Activated T-cell treated with anti-CD3 and anti-CD28 coated beads for 24 hours (primary cell): ENCODE measurements at places on chromosomes 5 and 9.

GRCh38 chr9:137127301-137128157 is 11.4 kb upstream of the GRIN1 start:
- DNase-seq = no peak

GRCh38 chr9:74025402-74025925 is 471.7 kb upstream of the RORB start:
- DNase-seq = no peak

- DNase-seq = no peak
These were observed 72.7 kb downstream of the C9orf57 start for GRCh38 chr9:71987471-71988371.

GRCh38 chr9:92763721-92764380 is 782 bp downstream of the BICD2 start:
- no peak for DNase-seq

DNA sequence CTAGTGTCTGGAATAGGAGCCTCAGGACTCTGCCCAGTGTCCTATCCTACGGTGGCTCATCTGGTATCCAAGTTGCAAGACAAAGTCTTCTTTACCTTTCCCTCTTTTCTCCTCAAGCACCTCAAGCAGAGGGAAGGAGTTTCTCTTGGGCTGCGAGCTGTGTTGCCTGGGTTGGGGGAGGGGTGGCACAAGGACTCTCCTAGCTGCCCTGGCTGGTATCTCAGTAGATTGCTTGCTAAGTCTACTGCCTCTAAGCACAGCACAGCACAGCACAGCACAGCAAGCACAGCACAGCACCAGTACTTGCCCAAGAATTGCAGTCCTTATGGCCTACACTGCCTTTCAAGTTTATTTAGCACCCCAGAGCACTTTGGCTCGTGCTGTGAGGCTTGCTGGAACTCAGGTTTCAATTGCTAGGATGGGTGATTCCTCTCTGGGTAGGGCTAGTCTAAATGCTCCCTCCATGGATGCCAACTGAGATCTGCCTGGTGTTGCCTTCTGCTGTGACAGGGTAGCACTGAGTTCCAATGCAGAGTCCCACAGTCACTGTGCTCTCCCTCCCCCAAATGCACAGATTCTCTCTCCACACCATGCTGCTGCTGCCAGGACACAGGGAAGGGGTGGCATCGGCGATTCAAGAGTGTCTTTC is 213.1 kb upstream of the POU5F2 start:
- no peak for DNase-seq

GRCh38 chr9:88991066-88992034 is at the start of gene S1PR3:
Gene S1PR3, plus strand, starts transcription at chr9:88991468. Its CDS starts 9,733 bp downstream, at chr9:89001201.
- DNase-seq = peak; percentile 16

DNA sequence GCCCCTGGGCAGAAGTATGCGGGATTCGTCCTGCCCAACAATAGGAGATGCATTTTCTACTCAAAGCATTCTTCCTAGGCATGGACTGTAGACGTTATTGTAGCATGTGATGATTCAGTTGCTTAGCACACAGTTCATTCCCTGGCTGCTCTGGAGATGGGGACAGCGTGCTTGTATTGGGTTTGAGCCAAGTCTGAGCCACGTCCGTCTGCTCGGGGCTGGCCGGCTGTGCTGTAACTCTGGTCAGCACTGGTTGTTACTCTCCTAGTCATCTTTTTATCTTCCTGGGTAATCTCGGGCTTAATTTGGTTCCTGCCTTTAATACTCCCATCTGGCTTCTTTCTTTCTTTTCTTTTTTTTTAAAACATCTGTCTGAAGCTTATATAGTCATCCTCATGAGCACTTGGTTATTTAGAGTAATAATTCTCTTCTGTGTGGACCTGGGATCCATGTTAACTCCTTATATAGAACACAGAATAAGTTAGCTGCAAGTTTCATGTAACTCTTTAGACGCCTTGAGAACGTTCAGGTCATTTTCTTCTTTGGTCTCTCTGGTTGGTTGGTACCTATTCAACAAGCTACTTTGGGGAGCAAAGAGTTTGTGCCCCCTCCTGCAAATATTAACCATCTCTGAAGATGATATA is 118.8 kb upstream of the RPS23 start:
- DNase-seq = no peak

DNA sequence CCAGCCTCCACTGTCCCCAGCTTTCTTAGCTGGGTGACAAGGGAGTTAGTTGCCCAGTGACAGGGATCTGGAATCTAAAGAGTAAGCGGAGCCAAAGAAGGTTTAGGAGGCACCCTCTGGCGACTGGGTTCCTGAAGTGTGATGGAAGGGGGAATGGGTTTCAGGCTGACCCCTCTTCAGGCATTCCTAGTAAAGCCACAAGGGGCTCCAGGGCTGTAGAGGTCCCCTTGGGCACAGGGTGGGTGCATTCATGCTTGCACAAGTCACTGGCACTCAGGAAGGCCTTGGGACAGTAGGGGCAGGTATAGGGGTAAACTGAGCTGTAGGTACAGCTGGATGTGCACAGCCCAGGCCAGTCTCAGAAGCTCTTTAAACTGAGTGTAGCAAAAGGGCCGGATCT is 74.2 kb downstream of the CPLANE1 start:
- DNase-seq = no peak

- no peak for DNase-seq
These were observed 131.7 kb downstream of the SUSD1 start for GRCh38 chr9:112043423-112043822.

- DNase-seq = no peak
These were observed 36.3 kb upstream of the LRRTM2 start for GRCh38 chr5:138911441-138911840.

- no peak for DNase-seq
These were observed 206.2 kb downstream of the TTLL11 start for GRCh38 chr9:121886759-121887485.

DNA sequence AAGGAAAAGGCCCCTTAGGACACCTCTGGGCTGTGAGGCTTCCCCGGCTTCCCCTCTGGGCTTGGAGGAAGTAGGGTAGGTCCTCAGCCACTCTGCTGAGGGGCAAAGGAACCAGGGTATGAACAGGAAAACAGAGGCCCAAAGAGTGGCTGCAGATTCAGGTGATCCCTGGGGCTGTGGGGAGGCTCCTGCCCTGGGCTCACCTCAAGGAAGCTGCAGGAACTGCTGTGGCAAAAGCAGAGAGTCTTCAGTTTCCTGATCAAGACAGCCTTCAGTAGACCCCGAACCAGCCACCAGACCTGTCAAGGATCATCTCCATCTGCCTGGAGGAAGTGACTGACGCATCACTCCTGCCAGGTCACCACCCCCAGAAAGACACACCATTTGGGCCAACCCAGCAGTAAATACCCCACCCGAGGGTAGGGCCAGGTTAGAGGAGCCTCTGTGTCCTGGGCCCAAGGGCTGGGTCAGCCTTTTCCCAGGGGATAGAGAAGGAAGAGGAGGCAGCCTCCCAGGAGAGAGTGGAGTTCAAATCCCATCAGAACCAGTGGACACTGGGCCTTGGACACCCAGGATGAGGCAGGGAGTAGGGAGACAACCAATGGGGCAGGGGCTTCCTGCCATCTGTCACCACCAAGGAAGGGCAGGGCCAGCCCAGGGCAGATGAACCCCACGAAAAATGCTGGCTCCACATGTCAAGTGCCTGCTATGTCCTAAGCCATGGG is 5.8 kb upstream of the ST6GALNAC6 start:
- no peak for DNase-seq

GRCh38 chr9:131530920-131531832 is at the start of gene UCK1:
Gene UCK1, minus strand, starts transcription at chr9:131531263. Its CDS starts 89 bp downstream, at chr9:131531174.
- DNase-seq = peak; percentile 59

DNA sequence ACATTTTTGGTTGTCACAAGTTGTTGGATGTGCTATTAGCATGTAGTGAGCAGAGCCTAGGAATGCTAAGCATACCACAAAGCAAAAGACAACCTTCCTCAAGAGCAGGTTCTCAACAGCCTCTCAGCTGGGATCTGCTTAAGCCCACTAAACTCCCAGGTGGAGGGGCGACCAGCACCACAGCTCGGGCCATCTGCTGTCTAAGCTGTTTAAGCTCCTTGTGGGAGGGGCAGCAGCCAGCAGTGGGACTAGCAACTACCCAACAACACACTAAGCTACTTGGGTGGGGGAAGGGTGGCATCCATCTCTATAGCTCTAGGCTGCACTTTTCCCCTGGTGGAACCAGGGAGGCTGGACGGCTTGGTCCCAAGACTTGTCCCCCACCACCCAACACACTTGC is 1052.7 kb upstream of the ARRDC3 start:
- no peak for DNase-seq

GRCh38 chr5:37668524-37669047 is 171.3 kb downstream of the GDNF start:
- no peak for DNase-seq

GRCh38 chr5:16883176-16883575 is 52.9 kb downstream of the MYO10 start:
- DNase-seq = no peak

DNA sequence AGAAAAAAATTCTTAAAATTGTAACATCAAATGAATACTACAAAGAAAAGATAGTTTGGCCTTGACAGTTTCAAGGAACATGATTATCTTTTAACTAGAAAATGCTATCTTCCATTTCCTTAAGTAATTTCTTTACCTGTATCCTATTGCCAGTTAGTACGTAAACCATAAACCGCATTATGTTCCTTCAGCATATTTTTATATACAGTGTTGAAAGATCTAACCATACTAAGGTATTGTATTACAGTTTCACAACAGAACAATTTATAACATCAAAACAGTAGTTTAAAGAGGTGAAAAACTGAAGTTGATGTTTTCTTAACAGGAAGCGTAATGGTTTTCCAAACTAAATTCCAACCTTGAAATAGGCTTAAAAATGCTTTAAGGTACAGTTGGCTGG is 45.1 kb downstream of the GLRX start:
- no peak for DNase-seq

DNA sequence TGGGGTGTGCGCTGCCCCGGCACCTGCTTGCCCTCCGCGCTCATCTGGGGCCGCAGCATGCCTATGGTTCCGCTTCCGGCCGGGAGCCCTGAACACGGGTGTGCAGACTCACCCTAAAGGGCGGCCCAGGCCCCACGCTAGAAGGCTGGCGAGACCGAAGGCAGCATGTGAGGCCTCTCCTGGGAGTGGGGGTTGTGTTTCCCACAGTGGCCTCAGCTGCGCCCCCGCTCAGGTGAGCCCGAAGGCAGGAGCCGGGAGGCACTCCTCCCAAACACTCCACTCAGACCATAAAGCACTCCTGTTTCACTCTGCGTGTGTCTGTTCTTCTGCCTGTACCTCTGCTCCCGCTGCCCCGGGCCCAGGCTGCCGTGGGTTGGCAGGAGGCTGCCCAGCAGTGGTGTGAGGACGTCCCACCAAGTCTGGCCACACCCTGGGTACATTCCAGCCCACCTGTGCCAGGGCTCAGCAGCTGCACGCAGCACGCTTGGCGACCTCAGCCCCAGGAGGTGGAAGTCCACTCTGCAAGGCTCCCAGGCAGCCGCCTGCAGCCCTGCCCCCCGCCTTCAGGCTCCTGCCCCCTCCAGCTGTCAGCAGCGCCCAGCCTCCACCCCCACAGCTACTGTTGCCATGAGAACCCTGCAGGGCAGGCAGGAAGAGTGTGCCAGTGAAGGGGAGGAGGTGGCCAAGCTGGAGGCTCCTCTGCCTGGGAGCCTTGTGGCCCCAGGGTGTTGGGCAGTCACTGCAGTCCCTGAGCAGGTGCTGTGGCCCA is 1.2 kb upstream of the AJM1 start:
- no peak for DNase-seq
